ENCODE measurements at places on chromosomes 5 and 9.

DNA sequence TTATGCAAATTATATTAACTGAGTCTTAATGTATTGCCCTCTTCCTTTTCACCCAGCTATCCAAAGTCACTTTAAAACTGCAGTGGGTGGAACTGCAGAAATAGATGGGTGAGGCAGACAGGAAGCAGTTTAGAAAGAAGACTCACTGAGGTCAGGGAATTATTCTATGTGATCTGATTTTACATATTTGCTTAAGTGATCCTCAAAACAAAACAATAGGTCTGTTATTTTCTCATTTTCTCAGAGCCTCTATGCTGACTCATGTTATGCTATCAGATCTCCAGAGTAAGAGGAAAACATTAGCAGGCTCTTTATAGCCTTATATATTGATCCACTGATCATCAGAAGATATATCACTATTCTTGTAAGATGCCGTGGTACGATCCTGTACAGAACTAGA lies 63.5 kb downstream of the MRPS27 start:
- no peak overlapping the region for H3K27ac ChIP-seq
- H3K4me1 ChIP-seq, result peaks cover 8% of the 10 kb centered on the region
- H3K27me3 ChIP-seq, result no peaks in the 10 kb centered on the region
- no peak for DNase-seq
- H3K36me3 ChIP-seq, result peaks cover 11% of the 10 kb centered on the region

DNA sequence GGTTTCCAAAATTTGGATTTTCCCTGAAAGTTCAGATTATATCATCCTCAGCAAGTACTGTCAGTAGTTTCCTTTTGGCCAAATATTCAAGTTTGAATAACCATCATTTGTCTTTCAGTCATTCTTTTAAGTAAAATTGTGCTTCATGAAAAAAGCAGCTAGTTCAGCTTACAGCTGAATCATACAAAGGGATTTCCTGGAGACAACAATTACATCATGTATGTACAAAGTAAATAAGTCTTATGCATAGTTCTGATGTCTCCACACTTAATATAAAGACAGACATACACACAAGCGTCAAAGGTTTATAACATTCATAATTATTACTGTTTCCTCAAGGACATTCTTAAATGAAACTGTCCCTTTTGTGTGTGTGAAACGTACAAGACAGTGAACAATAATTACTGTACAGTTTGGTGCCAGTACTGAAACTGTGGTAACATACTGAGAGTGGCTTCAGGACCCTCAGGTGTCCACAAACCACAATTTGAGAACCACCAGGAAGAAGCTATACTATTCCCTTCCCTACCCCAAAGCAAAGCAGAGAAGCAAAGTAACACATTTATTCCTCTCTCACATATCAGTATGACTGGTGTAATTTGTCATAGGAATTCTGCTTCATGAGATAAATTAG lies 746.6 kb downstream of the TAF11L14 start:
- H3K27me3 ChIP-seq, result no peaks in the 10 kb centered on the region
- no peaks in the 10 kb centered on the region for H3K4me1 ChIP-seq
- H3K36me3 ChIP-seq, result no peaks in the 10 kb centered on the region

- H3K4me1 ChIP-seq, result no peaks in the 10 kb centered on the region
- H3K4me3 ChIP-seq, result no peak overlapping the region
- no peak overlapping the region for H3K27ac ChIP-seq
- DNase-seq, result no peak
These were observed 113.7 kb downstream of the KLHL3 start for GRCh38 chr5:137621861-137622823.

- peaks cover 6% of the 10 kb centered on the region for H3K4me1 ChIP-seq
- no peaks in the 10 kb centered on the region for H3K27me3 ChIP-seq
These were observed 44.1 kb upstream of the CEMIP2 start for GRCh38 chr9:71812385-71812784.

GRCh38 chr9:85298499-85298898 lies 443.3 kb downstream of the AGTPBP1 start:
- no peaks in the 10 kb centered on the region for H3K4me1 ChIP-seq
- H3K27me3 ChIP-seq, result no peaks in the 10 kb centered on the region
- H3K4me3 ChIP-seq, result no peak overlapping the region

DNA sequence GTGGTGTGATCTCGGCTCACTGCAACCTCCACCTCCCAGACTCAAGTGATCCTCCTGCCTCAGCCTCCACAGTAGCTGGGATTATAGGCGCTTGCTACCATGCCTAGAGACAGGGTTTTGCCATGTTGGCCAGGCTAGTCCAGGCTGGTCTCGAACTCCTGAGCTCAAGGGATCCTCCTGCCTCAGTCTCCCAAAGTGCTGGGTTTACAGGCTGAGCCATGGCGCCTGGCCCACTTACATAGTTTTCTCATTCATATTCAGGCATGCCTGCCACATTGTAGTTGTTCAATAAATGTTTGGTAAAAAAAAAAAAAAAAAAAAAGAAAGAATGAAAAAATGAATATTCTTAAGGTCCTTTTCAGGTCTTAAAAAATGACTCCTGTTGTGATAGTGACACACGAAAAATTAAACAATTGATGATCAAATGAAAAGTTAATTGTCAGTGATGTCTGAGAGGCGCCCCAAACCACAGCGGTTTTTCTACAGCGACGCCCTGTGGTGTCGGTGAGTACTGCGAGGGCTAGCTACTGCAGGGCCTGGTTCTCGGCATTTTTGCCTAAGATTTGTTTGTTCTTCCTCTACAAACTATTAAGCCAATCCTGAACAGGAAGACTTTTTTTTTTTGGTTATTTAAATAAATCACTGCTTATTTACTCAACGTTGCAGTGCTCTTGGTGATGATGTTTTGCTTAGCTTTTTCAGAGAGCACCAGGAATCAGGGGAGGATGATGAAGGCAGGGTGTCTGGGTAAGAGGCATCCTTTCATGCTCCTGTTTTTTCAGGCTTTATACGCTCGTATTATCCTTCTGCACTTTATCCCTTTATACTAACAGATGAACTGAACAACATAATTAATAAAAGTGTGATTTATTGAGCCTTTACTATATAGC lies 67.0 kb upstream of the DPYSL3 start:
- no peaks in the 10 kb centered on the region for H3K36me3 ChIP-seq
- H3K4me1 ChIP-seq, result no peaks in the 10 kb centered on the region
- H3K27ac ChIP-seq, result no peak overlapping the region

DNA sequence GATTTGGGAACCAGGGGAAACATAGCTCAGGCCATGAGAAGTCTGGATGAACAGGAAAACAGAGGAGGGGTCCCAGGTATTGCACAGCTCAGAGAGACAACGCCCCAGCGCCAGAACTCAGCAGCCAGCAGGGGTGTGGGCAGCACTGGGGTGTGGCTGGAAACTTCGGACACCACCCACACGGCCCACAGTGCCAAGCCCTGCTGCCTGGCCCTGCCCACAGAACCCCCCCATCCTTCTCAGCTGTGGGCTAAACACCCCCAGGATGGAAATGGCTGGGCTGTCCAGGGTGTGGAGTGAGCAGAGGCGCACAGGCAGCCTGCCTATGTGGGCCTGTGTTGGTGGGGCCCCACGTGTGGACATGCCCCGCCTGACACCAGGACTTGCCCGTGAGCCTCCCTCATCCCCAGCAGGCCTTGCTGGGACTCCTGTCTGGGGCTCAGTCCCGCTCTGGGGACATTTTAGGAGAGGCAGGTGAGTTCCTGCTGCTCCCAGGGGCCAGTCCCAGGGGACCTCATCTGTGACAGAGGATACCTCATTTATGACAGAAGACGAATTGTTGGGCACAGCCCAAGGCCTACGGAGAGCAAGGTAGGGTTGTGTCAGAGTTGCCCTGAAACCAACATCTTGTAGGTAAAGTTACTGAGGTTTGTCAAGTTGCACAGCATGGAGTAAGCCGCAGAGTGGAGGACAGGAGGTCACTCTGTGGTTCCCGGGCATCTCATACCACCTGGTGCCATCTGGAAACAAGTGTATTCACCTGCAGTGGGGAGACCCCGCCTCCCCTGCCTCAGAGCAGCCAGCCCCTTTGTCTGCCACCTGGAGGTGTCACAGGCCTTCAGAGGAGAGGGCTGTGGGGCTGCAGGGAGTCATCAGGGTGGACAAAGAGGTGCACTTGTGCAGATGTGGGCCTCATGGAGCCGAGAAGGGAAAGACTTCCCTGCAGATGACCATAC lies 183.2 kb downstream of the AUH start:
- H3K36me3 ChIP-seq, result peaks cover 2% of the 10 kb centered on the region
- peaks cover 53% of the 10 kb centered on the region for H3K4me1 ChIP-seq
- H3K4me3 ChIP-seq, result peak overlapping the region; percentile 20
- H3K27ac ChIP-seq, result peak overlapping the region; percentile 87
- H3K27me3 ChIP-seq, result no peaks in the 10 kb centered on the region

DNA sequence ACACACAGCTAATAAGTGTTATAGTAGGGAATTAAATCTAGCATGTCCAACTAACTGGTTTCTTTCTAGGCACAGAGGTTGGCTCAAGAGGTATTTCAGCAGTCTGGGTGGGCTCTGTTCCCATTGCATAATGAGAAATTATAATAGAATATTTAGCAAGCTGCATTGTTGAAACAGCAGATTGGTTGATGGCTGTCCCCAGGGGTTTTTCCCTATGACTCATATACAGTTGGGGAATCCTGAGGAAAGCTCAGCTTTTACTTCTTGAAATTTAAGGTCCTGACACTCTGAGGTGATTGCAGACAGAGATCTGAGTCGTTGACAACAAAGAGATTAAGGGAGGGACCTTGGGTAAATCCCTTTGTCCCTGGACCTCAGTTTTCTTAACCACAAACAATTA lies 38.3 kb upstream of the TNFSF8 start:
- DNase-seq, result no peak
- H3K27ac ChIP-seq, result no peak overlapping the region
- H3K4me3 ChIP-seq, result no peak overlapping the region
- H3K27me3 ChIP-seq, result no peaks in the 10 kb centered on the region
- H3K36me3 ChIP-seq, result peaks cover 13% of the 10 kb centered on the region

DNA sequence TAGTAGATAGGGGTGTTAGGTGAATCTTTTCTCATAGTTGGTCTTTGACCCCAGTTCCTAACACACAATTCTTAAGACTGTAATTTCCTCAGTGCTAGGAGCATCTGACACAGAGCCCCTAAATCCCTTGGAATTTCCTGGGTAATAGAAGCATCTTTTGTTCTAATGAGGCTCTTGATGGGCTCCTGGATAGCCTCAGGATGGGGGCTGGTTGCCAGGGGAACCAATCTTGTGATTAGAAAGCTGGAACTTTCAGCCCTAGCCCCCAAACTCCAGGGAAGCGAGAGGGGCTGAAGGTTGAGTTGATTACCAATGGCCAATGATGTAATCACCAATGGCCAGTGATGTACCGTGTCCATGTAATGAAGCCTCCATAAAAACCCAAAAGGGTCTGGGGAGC lies 44.5 kb downstream of the CCDC125 start:
- no peaks in the 10 kb centered on the region for H3K4me1 ChIP-seq
- H3K4me3 ChIP-seq, result no peak overlapping the region
- no peak overlapping the region for H3K27ac ChIP-seq
- no peaks in the 10 kb centered on the region for H3K27me3 ChIP-seq
- peaks cover 5% of the 10 kb centered on the region for H3K36me3 ChIP-seq

DNA sequence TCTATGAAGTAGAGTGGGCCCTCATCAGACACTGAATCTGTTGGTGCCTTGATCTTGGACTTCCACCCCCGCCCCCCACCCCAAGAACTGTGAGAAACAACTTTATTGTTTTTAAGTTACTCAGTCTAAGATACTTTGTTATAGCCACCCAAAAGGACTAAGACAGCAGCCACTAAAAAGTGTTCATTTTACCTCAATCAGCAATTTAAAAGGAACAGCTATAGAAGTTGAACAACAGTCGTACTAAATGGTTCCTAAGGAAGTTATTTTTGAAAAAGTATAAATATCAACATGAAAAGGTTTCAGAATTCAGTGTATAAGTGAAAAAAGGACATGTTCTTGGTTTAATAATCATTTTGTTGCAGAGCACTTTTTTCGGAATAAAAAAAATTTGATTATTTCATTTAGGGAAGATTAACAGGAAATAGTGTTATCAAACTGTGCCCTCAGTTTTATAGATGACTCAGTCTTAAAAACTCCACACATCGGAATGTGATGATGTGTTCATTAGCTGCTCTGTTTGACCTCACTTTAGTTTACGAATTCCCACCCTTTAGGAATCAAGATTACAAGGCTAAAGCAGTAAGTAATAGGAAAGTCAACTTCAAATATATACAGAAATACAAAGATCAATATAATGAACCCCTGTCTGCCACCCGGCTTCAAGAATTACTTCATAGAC lies 71.2 kb downstream of the MTAP start:
- H3K27ac ChIP-seq, result no peak overlapping the region
- no peaks in the 10 kb centered on the region for H3K4me1 ChIP-seq

DNA sequence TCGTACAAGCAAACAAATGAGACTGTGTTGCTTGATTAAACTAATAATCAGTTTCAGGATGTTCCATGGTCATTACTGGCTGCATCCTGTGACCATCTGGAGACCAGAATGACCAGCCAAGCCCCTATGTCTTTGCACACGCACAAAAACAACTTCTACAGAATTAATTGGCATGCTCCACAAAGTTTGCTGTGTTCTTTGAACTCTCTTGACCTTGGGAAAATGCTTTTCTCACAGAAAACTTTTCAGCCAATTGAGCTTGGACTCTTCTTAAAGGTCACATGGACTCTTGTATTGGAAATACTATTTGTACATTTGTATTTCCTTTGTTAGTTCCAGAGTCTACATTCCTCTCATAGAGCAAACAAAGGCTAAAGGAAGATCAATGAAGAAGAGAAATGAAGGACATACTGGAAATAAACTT lies 147.8 kb downstream of the ARRDC3 start:
- H3K36me3 ChIP-seq, result peaks cover 2% of the 10 kb centered on the region
- H3K4me3 ChIP-seq, result no peak overlapping the region
- H3K4me1 ChIP-seq, result no peaks in the 10 kb centered on the region
- H3K27ac ChIP-seq, result peak overlapping the region; percentile 25

- no peaks in the 10 kb centered on the region for H3K36me3 ChIP-seq
- no peaks in the 10 kb centered on the region for H3K27me3 ChIP-seq
- no peak for DNase-seq
- H3K27ac ChIP-seq, result no peak overlapping the region
- no peaks in the 10 kb centered on the region for H3K4me1 ChIP-seq
These were observed 126.9 kb upstream of the ATP10B start for GRCh38 chr5:160978944-160979343.

DNA sequence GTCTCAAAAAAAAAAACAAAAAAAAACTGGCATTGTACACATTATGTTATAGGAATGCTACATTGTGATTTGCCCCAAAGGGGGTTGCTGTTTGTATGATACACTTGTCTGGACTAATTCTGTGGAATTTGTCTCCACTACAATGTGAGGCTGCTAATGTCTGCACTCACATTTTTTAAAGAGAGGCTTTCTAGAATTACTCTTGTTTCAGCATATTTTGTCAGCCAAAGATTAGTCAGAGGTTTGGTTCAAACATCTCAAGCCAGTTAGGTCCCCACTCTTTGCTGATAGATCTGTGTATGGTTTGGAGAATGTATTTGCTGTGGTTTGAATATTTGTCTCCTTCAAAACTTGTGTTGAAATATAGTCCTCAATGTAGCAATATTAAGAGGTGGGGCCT lies 59.3 kb upstream of the ZNF169 start:
- H3K27me3 ChIP-seq, result no peaks in the 10 kb centered on the region
- H3K4me1 ChIP-seq, result peaks cover 3% of the 10 kb centered on the region
- H3K27ac ChIP-seq, result no peak overlapping the region
- peaks cover 18% of the 10 kb centered on the region for H3K36me3 ChIP-seq
- no peak for DNase-seq

Measured in activated CD4-positive, alpha-beta T cell treated with anti-CD3 and anti-CD28 coated beads, Interleukin-2, amount 10 ng/mL, durations not matched to agents 7 days and 5 days (primary cell).